Daoy (cell line): ENCODE measurements at places on chromosomes 6 and 20.

DNA sequence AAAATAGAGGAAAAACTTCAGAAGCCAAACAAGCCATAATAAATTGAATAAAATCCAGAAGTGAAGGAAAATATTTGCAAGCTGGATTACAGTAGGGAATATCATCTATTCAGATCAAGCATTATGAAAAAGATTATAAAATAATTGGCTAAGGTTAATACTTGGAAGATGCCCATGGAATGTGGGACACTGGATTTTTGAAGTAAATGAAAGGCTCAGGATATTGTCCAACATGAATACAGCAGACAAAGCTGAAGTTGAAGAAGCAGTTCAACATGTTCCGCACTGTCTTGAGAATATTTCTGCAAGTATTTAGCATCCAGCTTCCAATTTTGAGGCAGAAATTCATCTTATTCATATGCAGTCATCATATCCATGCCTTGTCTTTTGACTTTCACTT is 1278.4 kb upstream of the GJE1 start:
- no peak for DNase-seq

- no peak for DNase-seq
These were observed 22.6 kb downstream of the MAS1 start for GRCh38 chr6:159913375-159913774.

- peak; percentile 67 for DNase-seq
These were observed 1.1 kb upstream of the MRGBP start for GRCh38 chr20:62795023-62795761.

- peak; percentile 47 for DNase-seq
These were observed 48.2 kb upstream of the FOXP4 start for GRCh38 chr6:41497994-41498393.

- peak; percentile 88 for DNase-seq
These were observed 96.8 kb downstream of the ANKRD60 start for GRCh38 chr20:58131551-58132142.

GRCh38 chr6:30396833-30397479 is 52.0 kb downstream of the RPP21 start:
- peak; percentile 84 for DNase-seq

DNA sequence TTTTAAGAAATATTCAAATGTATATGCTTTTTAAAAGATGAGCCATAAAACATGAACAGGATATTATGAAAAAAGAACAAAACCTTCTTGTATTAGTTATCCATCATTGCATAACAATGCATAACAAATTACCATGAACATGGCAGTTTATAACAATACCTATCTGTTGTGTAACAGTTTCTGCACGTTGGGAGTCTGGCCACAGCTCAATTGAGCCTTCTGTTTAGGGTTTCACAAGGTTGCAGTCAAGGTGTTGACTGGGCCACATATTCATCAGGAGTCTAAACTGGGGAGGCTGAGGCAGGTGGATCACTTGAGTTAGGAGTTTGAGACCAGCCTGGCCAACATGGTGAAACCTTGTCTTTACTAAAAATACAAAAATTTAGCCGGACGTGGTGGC is 149.4 kb upstream of the SMLR1 start:
- no peak for DNase-seq

DNA sequence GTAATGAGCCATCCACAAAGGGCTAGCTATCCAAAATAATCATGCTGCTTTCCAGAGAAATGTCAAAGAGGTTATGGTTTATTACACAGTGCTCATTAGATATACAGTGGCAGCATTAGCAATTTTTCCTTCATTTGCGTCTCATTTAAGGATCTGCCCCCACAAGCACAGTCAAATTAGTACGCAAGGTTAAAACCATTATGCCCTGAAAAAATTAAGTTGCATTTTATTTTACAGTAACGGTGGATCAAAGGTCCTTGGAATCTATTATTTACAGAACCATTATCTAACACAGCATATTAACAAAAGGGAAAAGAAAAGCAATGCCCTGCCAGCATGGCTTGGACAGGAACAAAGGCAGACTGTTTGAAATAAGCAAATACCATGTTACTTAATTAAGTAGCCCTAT is 144.8 kb downstream of the PDSS2 start:
- no peak for DNase-seq

GRCh38 chr6:43246301-43247113 is 3.2 kb downstream of the TTBK1 start:
- DNase-seq = peak; percentile 65

- DNase-seq = peak; percentile 86
These were observed 37.0 kb downstream of the BCKDHB start for GRCh38 chr6:80143419-80143937.

GRCh38 chr20:64183313-64183712 is 19.1 kb downstream of the MYT1 start:
- DNase-seq = no peak

DNA sequence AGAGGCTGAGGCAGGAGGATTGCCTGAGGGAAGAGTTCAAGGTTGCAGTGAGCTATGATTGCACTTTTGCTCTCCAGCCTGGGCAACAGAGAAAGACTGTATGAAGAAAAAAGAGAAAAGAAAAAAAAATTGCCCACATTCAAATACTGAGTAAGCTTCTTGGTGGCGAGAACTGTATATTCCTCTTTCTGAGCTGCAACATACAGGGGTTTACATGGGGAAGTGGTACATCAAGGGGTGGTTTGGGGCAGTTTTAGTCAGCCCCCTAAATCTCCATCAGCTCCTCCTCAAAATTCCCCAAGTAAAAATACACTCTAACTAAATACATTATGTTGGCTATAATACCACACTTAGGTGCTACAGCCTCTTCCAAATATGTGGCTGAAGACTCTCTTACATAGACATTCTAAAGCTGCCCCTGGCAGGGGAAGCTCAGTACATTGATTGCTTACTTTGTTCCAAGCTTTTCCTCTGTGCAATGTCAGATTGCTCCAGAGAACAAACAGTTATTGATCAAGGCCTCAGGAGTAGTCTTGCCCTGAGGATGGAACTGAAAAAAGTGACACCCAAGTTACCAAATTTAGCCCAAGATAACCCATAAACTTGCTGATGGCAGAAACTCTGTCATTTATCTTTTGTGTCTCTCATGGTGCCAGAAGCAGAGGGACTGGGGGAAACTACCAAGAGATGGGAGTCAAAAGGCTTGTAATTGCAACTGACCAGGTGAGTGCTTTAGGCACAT is 107.4 kb upstream of the RIPOR2 start:
- DNase-seq = no peak

DNA sequence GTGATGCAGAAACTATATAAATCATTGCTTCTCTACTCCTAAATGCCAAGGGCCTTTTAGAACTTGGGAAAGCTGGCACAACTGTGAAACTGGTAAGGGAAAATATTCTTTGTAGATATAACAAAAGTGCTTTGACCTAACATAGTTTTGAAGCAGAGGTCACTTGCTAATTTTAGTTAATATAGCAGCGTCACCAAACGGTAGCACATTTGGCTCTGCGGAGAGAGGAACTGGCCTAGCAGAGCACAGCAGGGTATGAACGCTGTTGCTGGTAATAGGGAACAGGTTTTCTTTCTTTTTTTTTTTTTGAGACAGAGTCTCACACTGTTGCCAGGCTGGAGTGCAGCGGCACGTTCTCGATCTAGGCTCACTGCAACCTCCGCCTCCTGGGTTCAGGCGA is 67.4 kb downstream of the ECT2L start:
- no peak for DNase-seq

GRCh38 chr20:48638546-48638945 is 189.3 kb downstream of the PREX1 start:
- peak; percentile 55 for DNase-seq

DNA sequence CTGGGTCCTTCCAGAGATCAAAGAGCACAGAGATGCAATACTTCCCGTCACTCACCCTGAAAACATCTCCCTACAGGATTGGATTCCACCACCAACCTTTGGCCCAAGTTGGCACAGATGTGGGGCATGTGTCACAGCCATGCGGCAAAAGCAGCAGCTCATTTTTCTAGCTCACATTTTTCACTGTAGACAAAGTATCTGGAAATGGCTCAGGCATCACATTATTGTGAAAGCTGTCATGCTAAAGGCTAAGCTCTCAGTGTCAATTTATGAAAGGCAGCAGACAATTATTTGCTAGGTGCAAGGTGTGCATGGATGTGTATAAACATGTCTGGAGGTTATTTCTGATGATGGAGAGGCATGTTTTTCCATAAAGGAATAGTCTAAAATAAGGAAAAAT is 248.8 kb upstream of the PRND start:
- peak; percentile 36 for DNase-seq

DNA sequence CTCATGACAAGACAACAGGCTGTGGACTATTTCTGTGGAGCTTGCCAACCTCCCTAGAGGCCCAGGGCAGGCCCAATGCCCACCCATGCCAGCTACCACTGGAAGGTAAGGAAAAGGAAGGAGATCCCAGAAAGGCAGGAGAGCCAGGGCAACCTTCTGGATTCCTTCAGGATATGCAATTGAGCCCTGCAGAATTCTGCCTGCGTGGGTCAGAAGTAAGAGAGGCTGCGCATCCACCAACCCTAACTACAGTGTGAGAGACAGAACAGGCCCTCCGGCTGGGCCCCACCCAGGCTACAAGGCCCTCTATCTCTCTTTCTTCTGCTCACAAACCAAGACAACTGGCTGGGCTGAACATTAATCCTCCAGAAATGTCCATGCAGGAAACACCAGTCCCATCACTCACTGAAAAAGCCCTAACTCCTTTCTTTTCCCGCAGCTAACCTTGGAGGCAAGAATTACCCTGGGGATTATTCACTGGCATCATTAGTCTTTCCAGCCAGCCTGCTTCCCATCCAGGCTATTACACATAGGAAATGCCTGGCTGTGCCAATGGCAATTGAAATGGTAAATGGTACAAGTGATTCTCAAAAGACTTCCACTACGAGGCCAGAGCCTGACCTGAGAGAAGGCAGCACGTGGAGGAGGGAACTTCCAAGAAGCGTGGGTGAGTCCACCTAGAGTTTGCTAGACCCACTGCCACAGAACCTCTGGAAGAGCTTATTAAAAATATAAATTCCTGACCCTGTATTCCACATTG is 15.2 kb downstream of the MAP1LC3A start:
- DNase-seq = no peak

- no peak for DNase-seq
These were observed 133.4 kb downstream of the HAO1 start for GRCh38 chr20:7806831-7807230.

DNA sequence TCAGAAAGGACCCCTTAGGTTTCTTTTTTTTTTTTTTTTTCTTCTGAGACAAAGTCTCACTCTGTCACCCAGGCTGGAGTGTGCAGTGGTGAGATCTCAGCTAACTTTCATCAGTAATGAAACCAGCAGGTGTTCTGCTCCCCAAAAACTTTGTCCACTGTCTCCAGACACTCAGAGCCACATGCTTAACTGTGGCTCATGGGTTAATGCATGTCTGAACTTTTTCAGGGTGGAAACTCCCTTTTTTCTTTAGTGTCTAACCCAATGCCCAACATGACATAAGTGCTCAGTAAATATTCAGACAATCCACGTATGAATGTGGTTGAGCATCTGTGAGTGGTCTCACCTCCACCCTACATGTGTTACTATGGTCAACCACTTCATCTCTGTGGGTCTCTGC is 45.4 kb downstream of the MYB start:
- DNase-seq = no peak

GRCh38 chr6:11039040-11039439 is 5.1 kb downstream of the ELOVL2 start:
- DNase-seq = no peak

DNA sequence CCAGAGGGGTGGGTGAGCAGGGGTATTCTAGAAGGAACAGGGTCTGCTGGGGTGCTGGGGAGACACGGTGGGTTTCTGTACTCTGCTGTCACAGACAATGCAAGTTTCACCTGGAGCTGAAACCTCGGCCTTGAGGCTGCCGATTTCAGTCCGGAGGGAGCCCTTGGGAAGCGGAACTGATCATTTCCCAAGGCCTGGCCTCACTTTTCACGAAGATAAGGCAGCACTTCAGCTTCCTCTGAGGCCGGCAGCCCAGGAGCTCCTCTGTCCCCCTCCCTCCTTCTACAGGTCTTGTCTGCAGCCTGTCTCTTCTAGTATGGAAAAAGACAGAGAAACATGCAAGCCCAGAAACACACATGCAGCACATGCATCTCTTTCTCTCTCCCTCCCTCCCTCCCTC is 242.1 kb downstream of the CDC5L start:
- no peak for DNase-seq

DNA sequence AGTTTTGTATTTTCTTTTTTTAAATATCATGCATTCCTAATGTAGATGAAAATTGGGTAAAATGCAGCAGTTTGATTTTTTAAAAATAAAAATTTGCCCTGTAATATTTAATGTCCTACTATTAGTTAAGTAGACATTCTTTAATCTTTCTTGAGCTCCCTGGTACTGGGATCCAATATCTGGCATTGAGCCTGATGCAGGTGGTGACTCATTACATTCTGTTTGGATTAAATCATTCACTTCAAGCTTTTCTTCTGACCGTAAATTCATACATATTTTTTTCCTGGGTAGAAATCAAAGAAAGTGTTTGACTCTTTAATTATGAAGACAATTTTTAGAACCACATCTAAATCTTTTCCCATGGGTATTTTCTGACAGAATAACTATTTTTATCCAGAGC is 768.8 kb upstream of the SLC35B3 start:
- DNase-seq = peak; percentile 85

GRCh38 chr6:115276881-115277565 is 783.7 kb downstream of the FRK start:
- no peak for DNase-seq

- no peak for DNase-seq
These were observed 166.8 kb downstream of the DST start for GRCh38 chr6:56475736-56476457.

- DNase-seq = peak; percentile 93
These were observed 1.5 kb upstream of the MSH5 start for GRCh38 chr6:31737991-31738979.

DNA sequence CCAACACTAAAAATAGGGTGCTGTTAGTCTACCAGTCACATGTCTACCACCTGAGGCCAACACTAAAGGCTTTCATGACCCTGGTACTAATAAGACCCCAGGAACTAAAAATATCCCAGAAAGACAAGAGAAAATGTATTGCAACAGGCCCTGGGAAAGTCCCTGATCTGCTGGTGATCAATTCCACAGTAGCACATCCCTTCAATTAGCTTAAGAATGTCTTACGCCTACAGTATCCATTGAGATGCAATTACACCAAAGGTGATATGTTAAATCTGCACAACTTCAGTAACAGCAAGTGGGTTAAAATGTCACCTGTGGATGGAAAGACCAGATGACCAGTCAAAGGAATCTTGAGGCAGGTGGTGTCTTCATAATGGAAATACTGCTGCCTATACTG is 3.1 kb downstream of the SEMG1 start:
- no peak for DNase-seq

GRCh38 chr6:24856901-24857670 is 58.4 kb upstream of the ARMH2 start:
- no peak for DNase-seq

GRCh38 chr6:157976345-157977175 is 5.1 kb upstream of the SYNJ2 start:
- no peak for DNase-seq

GRCh38 chr20:53713328-53714056 is 119.9 kb upstream of the ZNF217 start:
- no peak for DNase-seq

DNA sequence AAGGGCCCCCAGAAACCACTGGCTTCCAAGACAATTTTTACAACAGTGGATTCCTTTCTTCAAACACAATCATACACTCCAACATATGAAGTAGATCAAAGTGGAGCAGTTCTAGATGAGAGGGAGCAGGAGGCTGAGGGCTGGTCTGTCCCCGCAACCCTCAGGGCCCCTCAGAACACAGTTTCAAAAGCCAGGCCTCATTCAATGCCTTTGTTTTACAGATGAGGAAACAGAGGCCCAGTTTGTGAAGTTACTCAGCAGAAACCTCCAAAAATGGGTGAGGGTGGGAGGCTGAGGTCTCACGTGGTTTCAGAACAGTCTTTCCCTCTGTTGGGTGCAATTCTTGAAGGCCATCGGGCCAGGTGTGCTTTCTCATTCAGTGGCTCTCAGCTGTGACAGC is 134.9 kb downstream of the SCML4 start:
- no peak for DNase-seq
